RKO (cell line): ENCODE measurements at places on chromosomes 3 and 15.

GRCh38 chr15:72961346-72961745 lies 90.9 kb upstream of the NEO1 start:
- DNase-seq: no peak

- peak; percentile 14 for DNase-seq
Observed at GRCh38 chr3:40923143-40923542, 276.2 kb upstream of the CTNNB1 start.

GRCh38 chr3:39205919-39206516 lies 13.6 kb upstream of the XIRP1 start:
- DNase-seq: no peak

DNA sequence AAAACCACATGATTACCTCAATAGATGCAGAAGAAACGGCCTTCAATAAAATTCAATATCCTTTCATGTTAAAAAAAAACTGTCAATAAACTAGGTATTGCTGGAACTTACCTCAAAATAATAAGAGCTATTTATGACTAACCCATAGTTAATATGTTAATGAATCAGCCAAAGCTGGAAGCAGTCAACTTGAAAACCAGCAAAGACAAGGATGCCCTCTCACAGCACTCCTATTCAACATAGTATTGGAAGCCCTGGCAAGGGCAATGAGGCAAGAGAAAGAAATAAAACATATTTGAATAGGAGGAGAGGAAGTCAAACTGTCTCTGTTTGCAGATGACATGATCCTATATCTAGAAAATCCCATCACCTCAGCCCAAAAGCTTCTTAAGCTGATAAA lies 456.1 kb downstream of the OCA2 start:
- DNase-seq: no peak

DNA sequence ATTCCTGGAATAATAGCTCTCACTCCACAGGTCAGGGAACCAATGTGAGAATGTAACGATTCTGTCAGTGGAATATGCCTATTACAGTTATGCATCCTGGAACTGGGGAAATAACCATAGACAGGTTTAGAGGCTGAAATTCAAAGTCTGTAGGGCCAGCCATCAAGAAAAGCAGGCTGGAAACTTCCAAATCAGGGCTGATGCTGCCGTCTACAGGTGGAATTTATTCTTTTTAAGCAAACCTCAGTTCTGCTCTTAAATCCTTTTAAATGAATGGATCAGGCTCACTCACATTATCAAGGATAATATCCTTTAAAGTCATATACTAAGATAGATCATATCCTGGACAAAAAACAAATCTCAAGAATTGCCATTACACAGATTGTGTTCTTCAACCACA lies 699.8 kb downstream of the NR2F2 start:
- DNase-seq: peak; percentile 21

GRCh38 chr15:99749386-99749785 lies 16.1 kb upstream of the LYSMD4 start:
- DNase-seq: no peak

GRCh38 chr15:62059108-62059815 lies 985 bp downstream of the VPS13C start:
- DNase-seq: peak; percentile 58

DNA sequence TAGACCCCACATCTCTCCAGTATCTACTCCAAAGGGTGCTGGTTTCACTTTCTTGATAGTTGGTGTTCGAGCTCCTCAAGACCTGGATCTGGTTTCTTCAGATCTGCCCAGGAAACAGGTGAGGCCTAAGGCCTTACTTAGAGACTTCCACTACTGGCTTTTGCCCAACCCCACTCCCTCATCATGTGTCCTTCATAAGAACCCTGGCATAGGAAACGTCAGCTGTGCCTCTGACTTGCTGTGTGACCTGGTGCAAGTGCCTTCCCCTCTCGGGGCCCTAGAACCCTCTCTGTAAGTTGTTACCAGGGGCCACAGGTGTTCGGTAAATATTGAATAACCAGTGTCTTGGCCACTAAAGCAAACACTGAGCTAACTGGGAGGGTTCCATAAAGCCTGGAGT lies 3.9 kb downstream of the OXTR start:
- DNase-seq: no peak

DNA sequence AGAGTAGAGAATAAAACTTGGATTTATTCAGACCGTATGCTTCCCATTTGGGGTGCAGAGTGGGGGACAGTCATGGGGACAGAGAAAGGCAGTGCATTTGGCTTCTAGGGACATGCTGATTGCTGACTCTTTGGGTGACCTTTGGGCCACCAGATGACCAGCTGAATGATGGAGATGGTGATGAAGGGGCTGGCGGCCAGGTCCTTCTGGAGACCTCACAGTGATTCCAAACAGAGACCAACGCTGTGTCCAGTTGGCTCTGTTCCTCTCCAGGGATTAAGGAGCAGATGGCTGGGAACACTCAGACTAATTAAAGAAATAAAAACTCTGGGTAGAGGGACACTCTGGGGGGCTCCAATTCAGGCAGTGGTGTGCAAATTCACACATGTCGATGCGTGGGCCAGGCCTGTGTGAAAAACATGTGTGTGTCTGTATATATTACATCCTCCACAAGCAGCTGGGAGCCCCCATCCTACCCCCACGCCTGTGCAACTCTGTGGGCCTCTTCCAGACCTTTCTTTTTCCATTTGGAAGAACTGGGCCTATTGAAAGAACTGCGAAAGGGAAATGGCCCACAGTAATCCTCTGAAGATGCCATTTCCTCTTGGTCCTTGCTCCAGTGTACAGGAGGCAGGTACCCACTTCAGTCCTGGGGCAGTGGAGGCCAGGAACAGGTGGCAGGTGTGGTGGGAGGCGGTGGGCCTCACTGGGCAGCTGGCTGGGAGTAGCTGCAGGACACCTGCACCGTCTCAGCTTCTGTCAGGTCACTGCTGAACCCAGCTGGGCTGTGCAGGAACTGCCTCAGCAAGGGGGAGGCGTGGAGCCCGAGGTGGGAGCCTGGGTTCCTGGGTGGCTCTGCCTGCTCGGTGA lies 8.9 kb downstream of the XIRP1 start:
- DNase-seq: no peak

- DNase-seq: no peak
Observed at GRCh38 chr3:54856271-54856670, 71.6 kb downstream of the LRTM1 start.

- DNase-seq: no peak
Observed at GRCh38 chr15:26001201-26001600, 138.1 kb upstream of the ATP10A start.

DNA sequence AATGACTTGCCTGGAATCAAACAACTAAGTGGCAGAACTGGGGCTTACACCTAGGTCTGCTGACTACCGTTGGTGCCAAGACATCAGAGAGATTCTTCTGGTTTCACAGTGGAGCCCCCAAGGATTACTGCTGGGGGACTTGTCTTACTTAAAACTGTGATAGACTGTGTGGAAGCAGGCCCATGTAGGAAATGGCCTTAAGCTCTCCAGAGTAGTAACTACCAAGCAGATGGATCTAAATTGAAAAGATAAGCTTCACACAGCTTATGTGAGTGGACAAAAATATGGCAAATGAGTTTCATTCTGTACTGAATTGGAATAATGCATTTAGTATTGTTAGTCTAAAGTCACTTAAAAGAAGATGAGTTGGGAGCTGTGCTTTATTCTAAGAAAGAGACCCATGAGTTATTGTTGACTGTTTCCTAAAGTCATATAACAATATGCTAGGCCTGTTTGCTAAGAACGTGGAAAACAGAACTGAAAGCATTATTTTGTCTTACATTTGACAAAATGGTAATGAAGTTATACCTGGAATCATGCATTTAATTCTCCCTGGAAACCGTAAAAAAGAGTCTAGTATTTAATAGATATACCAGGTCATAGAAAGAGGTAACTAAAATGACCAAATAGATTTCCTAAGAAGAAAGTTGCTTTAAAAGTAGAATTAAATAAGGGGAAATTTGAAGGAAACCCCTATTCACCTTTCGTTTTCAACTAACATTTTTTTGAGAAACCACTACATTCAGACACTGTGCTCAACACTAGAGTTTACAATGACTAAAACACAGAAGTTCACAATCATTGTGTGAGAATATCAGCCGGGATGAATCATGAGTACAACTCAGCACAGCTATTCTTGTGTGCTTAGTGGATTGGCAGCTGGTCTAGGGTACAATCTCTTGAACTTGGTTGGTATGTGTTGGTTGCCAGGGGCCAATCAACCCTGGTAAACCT lies 13.0 kb upstream of the MAPK6 start:
- DNase-seq: peak; percentile 63

- no peak for DNase-seq
Observed at GRCh38 chr3:112646623-112647022, 5.7 kb upstream of the CCDC80 start.
